ENCODE measurements at places on chromosomes 12 and 14. TPM values are rescaled to one million over a fixed set of nuclear protein-coding genes. Genes with fewer than 3 reads are reported as not detected.

The PLD4 gene
- not detected for total RNA-seq

DNA sequence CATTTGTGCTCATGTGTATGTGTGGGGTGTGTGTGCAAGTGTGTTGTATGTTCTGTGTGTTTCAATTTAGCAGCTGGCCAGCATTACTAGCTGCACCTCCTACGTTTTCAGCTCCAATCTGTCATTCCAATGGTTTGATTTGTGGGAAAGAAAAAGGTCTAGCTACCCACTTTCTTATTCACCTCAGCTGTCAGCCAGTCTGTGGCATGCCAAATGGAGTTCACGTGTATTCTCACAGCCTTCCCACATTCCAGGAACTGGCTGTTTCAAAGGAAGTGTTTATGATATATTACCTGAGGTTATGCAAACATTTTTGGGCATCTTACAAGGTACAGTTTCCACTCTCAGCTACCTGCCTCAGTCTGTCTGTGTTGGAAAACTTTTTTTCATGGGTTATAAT is 220.2 kb upstream of the CPNE8 start:
- H3K36me3 ChIP-seq, result no peaks in the 10 kb centered on the region
- no peaks in the 10 kb centered on the region for H3K27me3 ChIP-seq
- no peak overlapping the region for H3K4me3 ChIP-seq
- H3K27ac ChIP-seq, result no peak overlapping the region
- DNase-seq, result no peak

- H3K27me3 ChIP-seq, result no peaks in the 10 kb centered on the region
- H3K36me3 ChIP-seq, result no peaks in the 10 kb centered on the region
- H3K27ac ChIP-seq, result no peak overlapping the region
- no peak for DNase-seq
- H3K4me1 ChIP-seq, result no peaks in the 10 kb centered on the region
These were observed 380.4 kb upstream of the CCDC196 start for GRCh38 chr14:66105815-66106214.

GRCh38 chr14:104871656-104872468 is 6.8 kb downstream of the CEP170B start:
- no peak for DNase-seq
- no peak overlapping the region for H3K4me3 ChIP-seq
- H3K27me3 ChIP-seq, result no peaks in the 10 kb centered on the region
- H3K27ac ChIP-seq, result no peak overlapping the region

- no peak for DNase-seq
- peaks cover 42% of the 10 kb centered on the region for H3K4me1 ChIP-seq
- H3K36me3 ChIP-seq, result no peaks in the 10 kb centered on the region
These were observed 313.7 kb downstream of the ADAMTS20 start for GRCh38 chr12:43238281-43238680.

DNA sequence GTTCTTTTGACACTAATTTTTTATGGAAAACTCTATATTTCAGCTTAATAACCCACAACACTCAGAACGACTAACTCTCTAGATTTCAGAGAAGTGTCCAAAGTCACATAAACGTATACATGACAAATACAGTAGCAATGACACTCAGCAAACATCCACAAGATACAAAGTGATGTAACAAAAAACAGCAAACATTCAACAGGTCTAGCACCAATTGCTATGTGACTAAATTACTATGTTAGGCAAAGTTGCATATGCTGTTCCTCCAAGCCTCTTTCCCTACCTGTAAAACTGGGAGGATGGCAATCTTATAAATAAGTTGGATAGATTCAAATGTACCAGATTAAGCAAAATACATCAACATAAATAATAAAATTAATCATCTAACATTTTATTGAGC is 1.7 kb downstream of the RECQL start:
- no peak overlapping the region for H3K4me3 ChIP-seq
- H3K27ac ChIP-seq, result no peak overlapping the region
- DNase-seq, result no peak
- peaks cover 16% of the 10 kb centered on the region for H3K36me3 ChIP-seq
- no peaks in the 10 kb centered on the region for H3K27me3 ChIP-seq

DNA sequence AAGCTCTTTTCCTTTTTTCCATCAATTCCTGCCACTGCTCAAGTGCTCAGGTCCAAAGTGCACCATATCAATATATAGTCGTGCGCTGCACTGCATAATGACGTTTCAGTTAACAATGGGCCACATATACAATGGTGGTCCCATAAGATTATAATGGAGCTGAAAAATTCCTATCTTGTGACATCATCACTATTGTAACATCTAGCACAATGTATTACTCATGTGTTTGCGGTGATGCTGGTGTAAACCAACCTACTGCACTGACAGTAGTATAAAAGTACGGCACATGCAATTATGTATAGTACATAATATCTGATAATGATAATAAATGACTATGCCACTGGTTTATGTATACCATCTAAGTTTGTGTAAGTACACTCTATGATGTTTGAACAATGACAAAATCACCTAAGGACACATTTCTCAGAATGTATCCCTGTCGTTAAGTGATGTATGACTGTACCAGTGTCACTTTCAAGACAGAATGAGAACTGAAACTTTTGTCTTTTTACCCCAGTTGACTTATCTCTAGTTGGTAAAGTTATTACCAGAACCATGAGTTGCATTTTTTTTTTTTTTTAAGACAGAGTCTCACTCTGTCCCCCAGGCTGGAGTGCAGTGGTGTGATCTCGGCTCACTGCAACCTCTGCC is 53.7 kb upstream of the INSM2 start:
- no peak overlapping the region for H3K4me3 ChIP-seq
- H3K36me3 ChIP-seq, result no peaks in the 10 kb centered on the region
- H3K27me3 ChIP-seq, result peaks cover 39% of the 10 kb centered on the region
- H3K4me1 ChIP-seq, result no peaks in the 10 kb centered on the region
- no peak overlapping the region for H3K27ac ChIP-seq
- DNase-seq, result no peak

DNA sequence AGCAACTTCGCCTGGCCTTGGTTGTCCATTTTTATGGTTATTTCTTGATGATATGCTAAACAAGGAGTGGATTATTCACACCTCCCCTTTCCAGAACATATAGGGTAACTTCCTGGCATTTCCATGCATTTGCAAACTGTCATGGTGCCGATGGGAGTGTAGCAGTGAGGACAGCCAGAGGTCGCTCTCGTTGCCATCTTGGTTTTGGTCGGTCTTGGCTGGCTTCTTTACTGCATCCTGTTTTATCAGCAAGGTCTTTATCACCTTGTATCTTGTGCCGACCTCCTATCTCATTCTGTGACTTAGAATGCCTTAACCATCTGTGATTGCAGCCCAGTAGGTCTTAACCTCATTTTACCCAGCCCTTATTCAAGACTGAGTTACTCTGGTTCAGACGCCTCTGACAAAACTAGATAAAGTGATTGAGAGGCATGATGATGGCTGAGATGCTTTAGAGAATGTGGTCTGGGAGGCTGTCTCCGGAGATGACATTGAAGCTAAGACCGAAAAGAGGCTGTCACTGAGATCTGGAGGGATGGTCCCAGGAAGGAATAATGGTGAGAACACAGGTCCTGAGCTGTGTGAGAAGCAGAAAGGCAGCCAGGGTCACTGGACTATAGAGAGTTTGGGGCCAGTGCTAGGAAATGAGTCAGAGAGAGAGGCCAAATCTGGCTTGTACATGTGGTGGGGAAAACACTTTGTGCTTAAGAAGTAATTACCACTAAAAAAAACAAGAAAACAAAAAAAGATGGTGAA is 2.9 kb downstream of the GLT1D1 start:
- H3K4me1 ChIP-seq, result peaks cover 3% of the 10 kb centered on the region
- H3K27me3 ChIP-seq, result peaks cover 38% of the 10 kb centered on the region
- H3K4me3 ChIP-seq, result no peak overlapping the region
- no peaks in the 10 kb centered on the region for H3K36me3 ChIP-seq

GRCh38 chr14:61533513-61534255 is 161.6 kb upstream of the HIF1A start:
- no peaks in the 10 kb centered on the region for H3K27me3 ChIP-seq
- H3K4me1 ChIP-seq, result peaks cover 81% of the 10 kb centered on the region
- DNase-seq, result no peak
- no peaks in the 10 kb centered on the region for H3K36me3 ChIP-seq
- H3K4me3 ChIP-seq, result no peak overlapping the region
- H3K27ac ChIP-seq, result no peak overlapping the region
